ENCODE measurements at places on chromosomes 12 and 14. TPM values are rescaled to one million over a fixed set of nuclear protein-coding genes. Genes with fewer than 3 reads are reported as not detected.

DNA sequence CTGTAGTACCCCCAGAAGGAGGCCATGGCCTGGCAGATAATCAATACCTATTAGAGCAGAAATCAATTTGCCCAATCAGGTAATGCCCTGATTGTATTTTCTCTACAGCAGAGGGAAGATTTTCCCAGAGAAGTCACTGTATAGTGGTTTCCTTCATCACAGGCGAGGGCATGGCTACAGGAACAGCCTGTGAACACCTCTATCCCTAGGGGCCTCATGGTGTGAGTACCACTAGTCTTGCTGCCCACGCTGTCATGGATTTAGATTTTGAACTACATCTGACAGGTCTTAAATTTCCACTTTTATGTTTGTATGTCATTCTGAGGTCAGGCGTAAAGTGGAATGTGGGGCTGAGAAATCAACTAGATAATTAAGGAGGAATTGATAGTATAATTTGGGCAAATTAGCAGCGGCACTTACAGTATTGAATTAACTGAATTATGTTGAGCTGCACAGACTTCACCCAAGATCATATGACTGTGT is 42.4 kb upstream of the STXBP6 start:
- DNase-seq: no peak
- peaks cover 26% of the 10 kb centered on the region for H3K4me1 ChIP-seq
- H3K27ac ChIP-seq: no peak overlapping the region

- H3K36me3 ChIP-seq: no peaks in the 10 kb centered on the region
- H3K4me3 ChIP-seq: no peak overlapping the region
- no peak overlapping the region for H3K27ac ChIP-seq
- peaks cover 20% of the 10 kb centered on the region for H3K27me3 ChIP-seq
- no peak for DNase-seq
Measured at GRCh38 chr12:98332642-98333041, 182.7 kb upstream of the TMPO start.

DNA sequence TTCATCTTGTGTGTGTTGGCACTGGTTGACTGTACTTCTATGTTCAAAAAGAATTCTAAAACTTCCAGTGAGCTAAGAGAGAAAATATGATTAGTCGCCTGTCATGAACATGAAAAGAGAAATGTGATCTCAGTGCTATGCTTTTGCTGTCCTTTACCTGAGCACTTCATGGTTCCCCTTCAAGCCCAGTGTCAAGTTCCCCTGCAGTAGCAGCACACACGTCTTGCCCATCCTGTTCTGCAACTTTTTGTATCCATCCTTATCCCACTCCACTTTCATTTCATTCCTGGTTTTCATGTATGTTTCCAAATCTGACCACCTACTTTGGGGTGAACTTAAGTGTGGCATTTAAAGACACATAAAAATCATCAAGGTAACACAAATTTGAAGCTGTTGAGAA is 848.0 kb upstream of the USP15 start:
- DNase-seq: no peak
- H3K27me3 ChIP-seq: no peaks in the 10 kb centered on the region
- H3K4me3 ChIP-seq: no peak overlapping the region

DNA sequence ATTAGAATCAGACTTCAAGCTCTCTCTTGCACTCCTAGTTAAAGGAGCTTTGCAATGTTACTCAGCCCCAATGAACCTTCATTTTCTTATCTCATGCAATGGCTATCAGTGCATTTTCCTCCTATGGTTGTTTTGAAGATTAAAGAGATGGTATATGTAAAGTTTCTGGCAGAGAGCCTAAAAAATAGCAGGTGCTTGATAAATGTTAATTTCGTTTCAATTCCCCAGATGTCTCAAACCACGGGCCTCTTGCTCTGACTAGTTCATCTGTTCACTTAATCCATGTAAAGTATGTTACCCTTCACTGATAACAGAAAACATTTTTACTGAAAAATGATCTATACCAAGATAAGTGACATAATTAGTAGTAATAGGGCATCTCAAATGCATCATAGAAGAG is 735.4 kb upstream of the USP15 start:
- H3K36me3 ChIP-seq: no peaks in the 10 kb centered on the region
- no peak for DNase-seq
- H3K4me3 ChIP-seq: no peak overlapping the region
- no peaks in the 10 kb centered on the region for H3K27me3 ChIP-seq
- no peaks in the 10 kb centered on the region for H3K4me1 ChIP-seq

KIF5A gene
- total RNA-seq: 2.6 TPM
